ENCODE measurements at places on chromosomes 4 and X.

DNA sequence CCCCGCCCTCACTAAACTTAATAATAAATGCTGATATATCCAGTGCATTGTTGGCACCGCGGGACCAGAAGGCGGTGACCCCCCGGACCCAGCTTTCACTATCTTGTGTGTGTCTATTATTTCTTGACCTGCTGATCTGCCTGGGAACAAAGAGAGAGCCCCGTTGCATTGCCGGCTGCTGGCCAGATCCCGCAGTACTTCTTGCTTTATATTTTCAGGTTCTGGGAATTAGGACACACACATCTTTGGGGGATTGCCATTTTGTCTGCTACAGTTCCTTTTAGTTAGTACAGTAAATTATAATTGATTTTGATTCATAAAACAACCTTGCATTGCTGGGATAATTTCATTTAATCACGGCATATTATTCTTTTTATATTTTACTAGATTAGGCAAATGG is 2.2 kb upstream of the RTL8B start:
- DNase-seq = no peak

- DNase-seq = no peak
These were observed 151.6 kb downstream of the EMCN start for GRCh38 chr4:100366213-100366612.

GRCh38 chr4:169243825-169244609 is 26.7 kb downstream of the SH3RF1 start:
- DNase-seq = no peak

DNA sequence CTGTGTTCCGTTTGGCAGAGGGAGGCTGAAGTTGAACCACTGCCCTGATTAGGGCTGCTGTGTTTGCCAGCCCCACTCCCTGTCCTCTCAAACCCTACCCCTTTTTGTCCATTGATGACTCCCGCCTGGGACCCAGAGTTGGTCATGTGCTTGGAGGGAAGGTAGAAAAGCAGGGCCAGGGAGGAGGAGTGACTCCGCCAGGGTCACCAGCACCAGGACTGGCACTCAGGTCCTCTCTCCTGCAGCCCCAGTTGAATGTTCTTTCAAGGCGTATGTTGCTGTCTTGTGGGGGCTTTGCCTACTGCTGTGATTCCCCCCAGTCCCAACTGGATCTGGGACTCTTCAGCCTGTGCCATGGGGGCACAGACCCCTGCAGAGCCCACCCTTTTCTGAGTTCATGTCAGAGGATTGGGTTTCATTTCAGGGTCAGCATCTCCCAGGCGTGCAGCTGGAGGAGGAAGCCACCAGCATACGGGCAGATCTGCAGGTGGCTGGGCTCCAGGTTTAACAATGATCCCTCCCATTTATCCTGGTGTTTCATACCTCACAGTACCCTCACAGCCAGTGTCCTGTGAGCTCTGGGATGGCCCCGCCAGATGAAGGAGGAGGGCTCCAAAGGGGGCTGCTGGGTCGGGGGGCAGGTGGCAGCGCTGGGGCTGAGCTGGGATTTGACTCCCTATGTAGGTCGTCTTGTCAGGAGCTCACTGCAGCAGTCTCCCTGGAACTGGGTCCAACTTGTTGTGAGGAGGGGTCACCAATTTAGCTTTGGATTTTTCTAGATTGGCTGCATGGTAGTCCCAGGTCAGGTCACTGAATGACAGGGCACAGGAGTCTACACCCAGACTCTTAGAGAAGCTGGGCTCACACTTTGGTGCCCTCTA is 55.7 kb downstream of the MSX1 start:
- DNase-seq = no peak

DNA sequence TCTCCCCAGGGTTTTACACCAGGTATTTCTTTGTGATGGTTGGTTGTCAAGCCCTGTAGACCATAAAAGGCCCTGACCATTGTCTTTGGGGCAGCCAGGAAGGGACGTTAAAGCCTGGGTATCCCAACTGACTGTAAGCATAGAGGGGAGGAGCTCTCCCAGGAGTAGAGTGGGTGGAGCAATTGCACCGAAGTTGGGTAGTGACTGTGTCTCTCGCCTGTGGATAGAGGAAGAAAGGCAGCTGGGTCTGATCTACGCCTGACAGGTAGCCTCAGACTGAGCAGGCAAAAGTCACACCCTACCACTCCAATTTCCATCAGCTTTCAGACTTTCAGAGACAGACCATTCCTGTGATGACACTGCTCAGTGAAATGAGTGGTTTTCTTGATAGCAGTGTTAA is 123.3 kb downstream of the KLHL8 start:
- no peak for DNase-seq

DNA sequence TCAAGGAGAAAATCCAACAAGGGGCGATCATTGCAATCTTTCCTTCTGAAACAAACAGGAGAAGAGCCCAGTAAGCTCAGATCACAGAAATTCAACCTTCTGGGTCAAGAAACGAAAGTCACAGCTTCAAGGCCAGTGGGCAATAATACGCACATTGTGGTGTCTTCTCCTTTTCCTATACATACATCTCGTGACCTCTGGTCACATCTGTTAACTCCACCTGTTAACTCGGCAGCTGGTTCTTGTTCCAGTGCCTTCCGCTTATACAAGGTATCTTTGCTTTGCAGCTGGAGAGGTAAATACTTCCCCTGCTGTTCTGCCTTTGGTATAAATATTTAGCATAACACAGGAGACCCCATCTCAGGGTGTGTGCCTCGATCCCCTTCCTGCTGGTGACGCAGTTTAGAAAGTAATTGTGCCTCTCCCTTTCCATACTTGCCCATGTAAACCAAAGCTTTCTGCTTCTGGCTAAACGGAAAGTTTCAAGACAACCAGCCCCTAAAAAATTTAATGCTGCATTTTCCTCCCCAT is 45.0 kb downstream of the CCDC149 start:
- DNase-seq = no peak

- DNase-seq = no peak
These were observed 39.0 kb upstream of the GPM6B start for GRCh38 chrX:13855689-13856450.

- DNase-seq = no peak
These were observed 84.4 kb downstream of the JAKMIP1 start for GRCh38 chr4:6115746-6116586.

DNA sequence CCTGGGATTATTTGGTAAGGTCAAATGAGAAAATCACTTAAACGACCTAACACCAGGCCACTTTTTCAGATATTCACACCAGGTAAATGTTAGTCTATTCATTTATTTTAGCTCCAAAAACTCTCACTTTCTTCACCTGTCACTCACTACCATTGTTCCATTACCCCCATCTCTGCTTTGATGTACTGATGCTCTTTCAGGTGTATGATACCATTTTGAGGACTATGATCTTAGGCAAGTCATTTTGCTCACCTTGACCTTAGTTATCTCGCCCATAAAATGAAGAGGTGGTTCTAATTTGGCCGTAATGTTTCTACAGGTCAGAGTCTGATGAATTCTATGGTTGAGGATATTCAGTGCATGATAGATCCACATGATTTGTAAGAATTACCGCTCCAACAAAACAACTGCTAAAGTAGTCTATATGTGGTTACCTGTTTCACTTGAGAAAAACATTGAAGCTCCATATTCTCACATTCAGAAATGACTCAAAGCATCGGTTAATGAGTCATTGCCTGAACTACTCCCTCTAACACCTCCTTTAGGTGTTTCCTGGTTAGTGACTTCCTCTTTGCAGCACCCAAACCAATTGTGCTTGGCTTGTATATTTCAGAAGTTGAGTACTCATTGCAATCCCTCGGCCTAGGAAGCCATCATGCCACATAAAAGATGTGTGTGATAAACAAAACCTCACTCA is 4.5 kb downstream of the DTHD1 start:
- DNase-seq = no peak

DNA sequence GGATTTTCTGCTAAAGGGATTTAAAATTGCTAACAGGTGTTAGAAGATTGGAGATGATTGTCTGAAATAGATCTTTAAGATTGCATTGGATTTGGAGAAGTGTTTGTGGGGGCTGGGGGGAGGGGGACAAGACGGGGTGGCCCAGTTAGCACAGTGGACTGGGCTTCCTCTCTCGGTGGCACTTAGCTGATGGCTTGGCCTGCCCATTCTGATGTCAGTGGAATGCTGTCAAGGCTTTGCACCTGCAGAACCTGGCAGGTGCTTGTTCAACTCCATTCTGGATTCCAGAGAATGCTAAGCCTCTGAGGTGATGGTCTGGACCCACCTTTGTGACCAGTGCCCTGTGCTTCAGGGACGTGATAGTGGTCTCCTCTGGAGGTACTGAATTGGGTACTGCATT is 43.7 kb downstream of the ADD1 start:
- no peak for DNase-seq

GRCh38 chr4:41638866-41639265 is 100.9 kb downstream of the LIMCH1 start:
- no peak for DNase-seq

Data from NCI-H1930 (cell line).